ENCODE measurements at places on chromosomes 3 and 15.

- DNase-seq = no peak
Observed at GRCh38 chr3:165339753-165340152, 143.6 kb upstream of the SLITRK3 start.

- DNase-seq = no peak
Observed at GRCh38 chr15:30974112-30974511, 17.3 kb downstream of the MTMR10 start.

GRCh38 chr3:55002416-55002930, 74.6 kb upstream of the LRTM1 start:
- DNase-seq = no peak

DNA sequence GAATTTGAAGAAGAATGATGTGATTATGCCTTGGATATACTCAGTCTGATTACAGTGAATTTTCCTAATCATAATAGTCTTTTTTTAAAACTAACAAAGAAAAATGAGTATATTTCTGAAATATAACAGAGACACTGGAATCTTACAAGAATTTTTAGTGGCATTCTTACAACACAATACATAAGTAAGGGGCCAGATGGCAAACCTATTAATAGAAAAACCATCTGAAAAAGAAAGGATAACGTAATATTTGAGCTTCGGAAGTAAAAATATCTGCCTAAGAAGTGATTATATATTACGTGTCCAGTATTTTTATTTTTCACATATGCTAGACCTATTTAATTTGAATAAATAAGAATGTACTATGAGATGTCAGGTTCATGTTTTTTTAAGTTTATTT, 452.8 kb downstream of the NAALADL2 start:
- DNase-seq = no peak
